ENCODE measurements at places on chromosomes 12 and 14.
A peak's percentile ranks its signal among the peaks of the same experiment; 100 is the strongest.

GRCh38 chr14:75277008-75277814 lies 1.4 kb upstream of the FOS start:
- DNase-seq: no peak

GRCh38 chr14:54776361-54777001 lies 126.1 kb downstream of the GCH1 start:
- DNase-seq: peak; percentile 71

DNA sequence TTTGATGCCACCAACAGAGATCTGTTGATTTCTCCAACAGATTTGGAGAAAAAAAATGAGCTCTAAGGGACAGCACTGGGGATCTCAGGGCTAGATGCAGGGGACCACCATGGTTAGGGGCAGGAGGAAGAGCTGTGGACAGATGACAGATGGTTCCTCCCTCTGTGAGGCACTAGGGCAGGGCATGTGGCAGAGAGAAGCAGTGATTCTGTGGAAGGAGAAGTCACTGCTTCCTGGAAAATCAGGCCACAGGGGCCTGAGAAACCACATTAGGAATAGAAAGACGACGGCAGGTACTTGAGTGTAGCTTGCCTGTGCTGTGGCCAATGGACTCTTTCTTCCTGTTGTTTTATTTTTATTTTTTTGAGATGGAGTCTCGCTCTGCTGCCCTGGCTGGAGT lies 24.9 kb upstream of the TMED2 start:
- no peak for DNase-seq

DNA sequence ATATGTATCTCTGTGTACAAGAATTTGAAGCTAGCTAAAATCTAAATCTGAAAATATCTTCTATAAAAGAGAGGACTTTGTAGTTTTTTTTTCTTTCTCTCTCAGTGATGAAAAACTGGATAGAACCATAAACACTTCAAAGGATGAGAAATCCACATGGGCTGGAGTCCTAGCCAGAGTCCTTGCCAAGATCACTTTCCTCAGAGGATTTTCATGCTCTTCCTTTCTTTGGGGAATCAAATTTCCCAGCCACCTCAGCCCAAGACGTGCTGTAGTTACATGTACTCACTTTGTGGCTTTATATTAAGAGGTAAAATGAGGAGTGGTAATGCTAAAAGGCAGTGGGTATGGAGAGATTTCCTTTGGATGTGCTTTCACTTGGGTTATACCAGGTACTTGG lies 110.3 kb downstream of the SLC38A1 start:
- no peak for DNase-seq

GRCh38 chr12:56243731-56244181 lies 13.9 kb downstream of the SLC39A5 start:
- DNase-seq: no peak

DNA sequence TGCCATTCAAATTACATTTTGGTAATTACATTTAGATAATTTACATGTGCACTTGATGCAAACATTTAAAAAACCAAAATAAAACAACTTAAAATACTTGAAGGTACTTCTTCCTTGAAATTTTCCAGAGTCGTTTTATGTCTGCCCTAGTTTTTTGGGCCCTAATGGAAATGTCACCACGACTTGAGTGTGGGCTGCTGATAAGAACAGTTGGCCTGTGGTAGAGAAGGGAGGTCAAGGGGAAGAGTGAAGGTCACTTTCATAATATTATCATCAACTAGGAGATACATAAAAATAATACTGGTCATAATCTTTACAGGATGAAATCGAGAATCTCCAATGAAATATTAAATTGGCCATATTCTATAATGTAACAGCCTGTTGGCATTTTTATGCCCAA lies 23.1 kb downstream of the ZDHHC17 start:
- no peak for DNase-seq

- no peak for DNase-seq
These were observed 610.4 kb downstream of the MED13L start for GRCh38 chr12:115667116-115667515.

GRCh38 chr14:34642595-34642994 lies 12.6 kb upstream of the SNX6 start:
- DNase-seq: no peak
